ENCODE measurements at places on chromosomes 5 and 9.

DNA sequence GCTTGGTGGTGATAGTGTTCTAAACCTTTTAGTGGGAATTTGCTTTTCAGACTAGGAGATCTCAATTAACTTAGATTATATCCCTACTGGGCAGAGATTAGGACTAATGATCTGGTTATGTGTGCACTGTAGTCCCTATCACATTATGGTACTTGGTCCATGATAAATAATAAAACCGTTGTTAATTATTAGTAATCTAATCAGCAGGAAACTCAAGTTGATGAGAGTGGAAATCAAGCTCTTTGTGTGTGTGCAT is 262.3 kb downstream of the ARHGAP26 start:
- DNase-seq = no peak

DNA sequence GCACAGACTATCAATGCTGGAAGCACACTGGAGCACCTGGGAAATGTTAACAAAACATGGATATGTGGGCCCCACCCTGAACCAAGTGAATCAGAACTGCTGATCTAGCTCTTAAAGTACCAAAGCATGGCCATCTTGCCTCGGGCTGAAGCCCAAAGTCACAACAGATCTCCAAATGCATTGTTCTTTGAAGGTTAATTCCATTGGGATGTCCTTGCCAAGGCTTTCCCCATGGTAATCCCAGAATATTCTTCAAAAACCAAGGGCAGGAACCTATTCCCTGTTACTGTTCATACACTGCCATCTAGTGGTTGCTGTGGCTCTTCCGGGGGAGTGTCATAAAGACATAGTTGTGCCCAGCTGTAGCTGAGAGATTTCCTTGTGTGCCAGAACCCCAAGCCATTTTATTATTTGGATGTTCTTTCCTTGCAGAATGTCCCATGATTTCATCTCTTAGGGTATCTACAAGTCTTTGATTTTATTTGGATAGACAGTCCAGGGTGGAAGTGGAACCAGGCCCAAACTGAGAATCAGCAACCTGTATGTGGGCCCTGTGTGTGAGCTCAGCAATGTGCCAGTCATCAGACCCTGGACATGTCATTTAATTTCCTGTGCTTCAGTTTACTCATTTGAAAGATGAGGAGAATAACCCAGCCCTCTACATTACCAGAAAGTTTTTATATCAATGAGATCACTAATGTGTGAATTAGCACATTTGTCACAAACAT is 290.0 kb downstream of the ACTL7B start:
- DNase-seq = peak; percentile 4

GRCh38 chr5:74428876-74429275 is 211.7 kb downstream of the ENC1 start:
- no peak for DNase-seq

GRCh38 chr9:36987409-36987808 is 46.7 kb downstream of the PAX5 start:
- DNase-seq = no peak

DNA sequence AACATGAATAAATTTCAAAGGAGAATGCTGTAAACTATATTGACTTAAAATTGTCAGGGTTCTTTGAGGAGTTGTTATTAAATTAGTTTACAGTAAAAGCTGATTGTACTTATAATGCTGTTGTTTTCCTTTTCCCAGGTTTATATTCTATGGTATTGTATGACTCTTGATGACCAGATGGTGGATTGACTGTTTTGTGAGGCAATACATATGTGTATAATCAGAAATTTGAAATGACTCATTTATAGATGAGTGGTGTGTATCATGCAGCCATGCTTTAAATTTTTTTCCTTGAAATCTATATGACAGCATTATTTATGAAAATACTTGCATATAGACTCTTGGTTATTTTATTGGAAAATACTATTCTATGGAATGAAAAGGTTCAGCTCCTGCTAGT is 195.3 kb downstream of the CNTLN start:
- no peak for DNase-seq

- DNase-seq = no peak
Measured at GRCh38 chr5:81948349-81948748, 23.5 kb upstream of the ATG10 start.

DNA sequence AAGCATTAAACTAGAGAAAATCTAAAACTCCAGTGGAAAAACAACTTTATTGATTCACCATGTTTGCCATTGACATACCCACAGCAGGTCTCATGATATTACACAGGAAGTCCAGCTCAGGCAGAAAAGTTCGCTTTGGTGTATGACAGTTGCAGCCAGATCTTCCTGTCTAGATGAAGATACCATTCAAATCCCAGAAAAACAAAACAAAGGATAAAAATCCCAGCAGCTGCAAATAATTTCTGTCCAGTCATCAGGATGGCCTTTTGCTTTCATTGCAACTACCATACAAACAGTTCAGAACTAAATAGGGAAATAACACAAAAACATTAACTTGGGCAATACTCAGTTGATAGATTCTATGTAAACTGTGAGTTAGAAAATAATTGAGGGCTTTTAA is 136.0 kb upstream of the NREP start:
- no peak for DNase-seq

GRCh38 chr9:101907466-101907865 is 169.0 kb upstream of the GRIN3A start:
- DNase-seq = no peak

DNA sequence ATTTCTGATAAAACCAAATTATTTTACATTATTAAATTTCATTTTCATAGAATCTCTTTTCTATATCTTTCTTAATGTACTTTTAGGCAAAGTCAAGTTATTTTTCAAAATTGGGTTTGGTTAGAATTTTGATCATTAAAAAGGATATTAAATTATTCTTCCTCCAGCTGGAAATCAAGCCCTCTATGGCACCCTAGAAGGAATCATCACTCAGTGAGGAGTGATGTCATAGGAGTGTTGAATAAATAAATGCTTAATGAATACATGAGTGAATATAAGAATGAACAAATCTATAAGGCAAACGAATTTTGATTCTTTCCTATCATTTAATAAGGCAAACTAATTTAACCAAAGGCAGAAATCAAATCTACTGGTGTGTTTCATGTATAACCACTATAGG is 639.9 kb downstream of the PDE4D start:
- no peak for DNase-seq

GRCh38 chr5:133906303-133906702 is 62.1 kb downstream of the C5orf15 start:
- no peak for DNase-seq

GRCh38 chr5:39266442-39266841 is 47.1 kb upstream of the FYB1 start:
- no peak for DNase-seq

DNA sequence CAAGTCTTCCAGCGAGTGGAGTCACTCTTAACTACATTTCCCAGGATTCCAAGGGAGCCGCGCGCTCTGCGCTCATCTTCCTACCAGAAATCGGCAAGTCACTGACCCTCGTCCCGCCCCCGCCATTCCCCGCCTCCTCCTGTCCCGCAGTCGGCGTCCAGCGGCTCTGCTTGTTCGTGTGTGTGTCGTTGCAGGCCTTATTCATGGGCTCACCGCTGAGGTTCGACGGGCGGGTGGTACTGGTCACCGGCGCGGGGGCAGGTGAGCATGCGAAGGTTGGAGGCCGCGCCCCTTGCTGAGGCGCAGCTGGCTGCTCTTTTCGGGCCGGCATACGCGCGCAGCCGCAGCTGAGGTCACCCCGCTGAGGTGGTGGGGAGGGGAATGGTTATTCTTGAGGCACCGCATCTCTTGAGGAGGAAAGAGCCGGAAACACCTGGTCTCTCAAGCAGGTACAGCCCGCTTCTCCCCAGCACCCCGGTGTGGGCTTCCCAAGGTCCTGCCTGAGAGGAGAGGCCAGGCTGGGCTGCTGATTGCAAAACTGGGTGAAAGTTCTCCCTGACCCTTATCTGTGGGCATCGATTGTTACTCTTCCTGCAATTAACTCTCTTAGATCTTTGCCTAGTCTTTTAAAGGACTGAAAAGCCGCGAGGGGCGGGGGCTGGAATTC is at the start of gene HSD17B4:
HSD17B4 (plus strand) TSS at position 125 of the 667 bp plus-strand sequence; CDS start at position 204, 79 bp downstream.
- DNase-seq = peak; percentile 85

GRCh38 chr5:154352960-154353548 is 92.7 kb upstream of the SAP30L start:
- no peak for DNase-seq

- DNase-seq = no peak
Measured at GRCh38 chr5:166906991-166907713, 1384.3 kb upstream of the WWC1 start.

DNA sequence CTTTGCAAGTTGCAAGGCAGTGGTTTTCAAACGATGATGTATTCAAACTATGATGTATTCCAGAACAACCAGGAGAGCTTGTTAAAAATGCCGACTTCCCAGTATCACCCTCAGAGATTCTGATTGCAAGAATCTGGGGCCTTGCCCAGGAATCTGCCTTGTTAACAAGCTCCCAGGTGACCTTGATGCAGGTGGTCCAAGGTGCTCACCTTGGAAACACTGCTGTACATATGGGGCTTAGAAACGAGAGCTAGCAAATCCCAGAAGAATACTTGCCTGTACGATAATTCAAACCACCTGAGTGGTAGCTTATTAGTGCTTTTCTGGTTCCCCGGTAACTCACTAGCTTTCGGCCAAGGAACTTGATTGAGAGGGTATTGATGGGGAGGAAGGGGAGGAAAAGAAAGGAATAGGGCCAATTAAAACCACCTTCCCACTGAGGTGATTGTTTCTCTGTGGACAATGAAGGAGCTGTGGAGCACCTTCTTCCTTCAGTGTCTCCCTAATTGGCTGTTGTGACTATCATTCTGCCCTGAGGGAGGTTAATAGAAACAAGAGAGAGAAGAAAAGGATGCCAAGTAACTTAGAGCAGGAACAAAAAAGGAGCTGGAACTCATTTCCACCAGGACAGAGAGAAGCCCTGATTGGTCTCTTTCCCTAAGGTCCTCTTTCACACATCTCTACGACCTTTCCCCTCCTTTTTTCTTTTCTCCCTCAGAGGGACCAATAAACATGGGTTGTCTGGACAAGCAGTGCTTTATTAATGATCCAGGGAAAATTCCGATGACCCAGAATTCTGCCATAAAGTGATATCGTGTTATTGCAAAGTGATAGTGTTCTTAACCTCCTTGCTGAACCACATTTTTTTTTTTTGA is 218.8 kb downstream of the TMEM167A start:
- DNase-seq = no peak

- no peak for DNase-seq
Measured at GRCh38 chr5:143775258-143775657, 36.7 kb upstream of the HMHB1 start.

DNA sequence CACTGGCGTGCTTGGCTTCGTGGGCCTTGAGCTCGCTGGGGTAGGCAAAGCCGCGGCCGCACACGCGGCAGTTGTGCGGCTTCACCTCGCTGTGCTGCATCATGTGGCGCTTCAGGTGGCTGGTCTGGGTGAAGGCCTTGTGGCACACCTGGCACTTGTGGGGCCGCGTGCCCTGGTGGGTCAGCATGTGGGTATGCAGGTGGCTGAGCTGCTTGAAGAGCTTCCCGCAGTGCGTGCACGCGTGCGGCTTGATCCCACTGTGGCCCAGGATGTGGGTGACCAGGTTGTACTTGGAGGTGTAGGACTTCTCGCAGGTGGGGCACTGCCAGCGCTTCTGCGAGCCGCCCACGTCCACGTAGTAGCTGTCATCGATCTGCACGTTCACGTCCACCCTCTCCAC is 46.8 kb downstream of the ZNF366 start:
- DNase-seq = no peak

- DNase-seq = no peak
Measured at GRCh38 chr5:96509316-96509715, 76.3 kb upstream of the PCSK1 start.

- DNase-seq = no peak
Measured at GRCh38 chr5:180718810-180719453, 20.9 kb downstream of the OR2Y1 start.

DNA sequence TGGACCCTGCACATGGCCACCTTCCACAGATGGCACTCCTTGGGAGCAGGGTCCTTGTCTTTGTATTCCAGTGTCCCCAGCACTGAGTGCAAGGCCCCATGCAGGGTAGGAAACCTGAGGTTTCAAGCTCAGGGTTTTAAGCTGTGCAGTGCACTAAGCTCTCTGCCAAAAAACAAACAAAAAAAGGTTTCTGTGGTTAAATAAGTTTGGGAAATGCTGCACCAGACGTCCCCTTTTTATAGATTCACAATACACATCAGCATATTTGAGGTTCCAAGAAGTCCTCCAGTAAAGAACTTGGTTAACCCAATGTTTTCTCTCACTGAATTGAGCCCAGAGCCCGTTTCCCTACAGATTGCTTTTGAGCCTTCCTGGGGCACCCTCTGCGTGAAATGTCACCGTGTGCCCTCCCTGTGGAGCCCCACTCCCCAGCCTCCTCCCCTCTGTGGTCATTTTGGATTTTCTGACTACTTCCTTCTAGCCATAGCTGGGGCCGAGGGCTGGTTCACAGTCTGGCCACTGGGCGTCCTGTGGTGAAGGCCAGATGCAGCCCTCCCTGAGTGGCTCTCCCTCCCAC is 17.1 kb downstream of the DELE1 start:
- no peak for DNase-seq

DNA sequence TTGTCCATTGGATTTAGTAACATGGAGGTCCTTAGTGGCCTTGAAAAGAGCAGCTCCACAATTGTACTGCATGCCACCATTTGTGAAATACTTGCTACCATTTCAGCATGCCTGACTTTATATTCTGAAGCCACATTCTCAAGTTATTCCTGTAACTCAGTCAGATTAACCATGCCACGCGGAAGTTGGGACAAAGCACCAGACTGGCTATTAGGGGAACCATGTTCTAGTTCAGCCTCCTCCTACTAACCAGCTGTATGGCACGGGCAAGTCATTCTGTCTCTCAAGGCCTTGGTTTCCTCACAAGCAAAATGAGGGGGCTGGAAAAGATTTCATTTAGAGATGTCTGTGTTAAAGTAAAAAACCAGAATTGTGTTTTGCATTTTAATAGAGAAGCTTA is 418.0 kb downstream of the PLK2 start:
- DNase-seq = no peak

DNA sequence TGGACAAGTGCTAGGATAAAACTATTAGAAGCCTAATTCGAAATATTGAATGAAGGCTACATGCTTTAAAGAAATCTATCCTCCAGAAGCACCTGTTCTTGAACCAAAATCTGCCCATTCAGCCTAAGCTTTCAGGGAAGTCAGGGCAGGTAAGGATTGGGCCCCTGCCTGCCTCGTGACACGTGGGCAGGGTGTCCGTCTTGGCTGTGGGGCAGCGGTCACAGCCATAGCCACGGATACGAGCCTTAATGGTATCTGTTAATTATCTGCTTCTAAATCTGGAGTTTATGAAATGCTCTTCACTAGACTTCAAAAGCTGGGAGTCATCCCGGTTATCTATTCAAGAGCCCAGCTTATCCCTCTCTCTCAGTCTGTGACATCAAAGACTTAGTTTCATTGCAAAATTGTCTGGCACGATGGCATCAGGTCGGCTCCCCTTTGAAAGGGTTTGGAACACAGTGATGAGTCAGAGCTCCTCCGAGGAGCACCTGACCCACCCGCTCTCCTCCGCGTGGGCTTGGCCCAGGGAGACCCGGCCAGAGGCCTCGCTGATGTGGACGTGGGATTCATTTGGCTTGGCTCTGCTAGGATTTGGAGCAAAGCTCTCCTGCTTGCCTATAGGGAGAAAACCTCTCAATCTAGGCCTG is 135.9 kb downstream of the MACROH2A1 start:
- DNase-seq = no peak

GRCh38 chr5:61532983-61533382 is 200.9 kb downstream of the ZSWIM6 start:
- no peak for DNase-seq
